Activated CD4-positive, alpha-beta T cell treated with anti-CD3 and anti-CD28 coated beads, Interleukin-2, amount 10 ng/mL, durations not matched to agents 24 days and 14 days (primary cell): ENCODE measurements at places on chromosomes 12 and 14.
A peak's percentile ranks its signal among the peaks of the same experiment; 100 is the strongest.

DNA sequence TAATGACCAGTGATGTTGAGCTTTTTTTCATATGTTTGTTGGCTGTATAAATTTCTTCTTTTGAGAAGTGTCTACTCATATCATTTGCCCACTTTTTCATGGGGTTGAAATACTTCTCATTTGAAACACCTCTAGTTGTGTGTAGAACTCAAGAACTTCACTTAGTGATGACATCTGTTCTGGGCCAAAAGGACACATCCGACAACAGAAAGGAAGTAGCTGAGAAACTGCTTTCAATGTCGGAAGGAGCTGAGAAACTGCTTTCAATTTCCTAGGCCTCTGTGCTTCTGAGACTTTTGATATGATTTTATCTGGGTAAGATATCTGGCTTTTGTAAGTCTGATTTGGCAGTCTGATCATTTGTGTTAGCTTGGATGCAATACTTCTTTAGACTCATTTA lies 635.3 kb downstream of the TMTC2 start:
- no peak for DNase-seq

DNA sequence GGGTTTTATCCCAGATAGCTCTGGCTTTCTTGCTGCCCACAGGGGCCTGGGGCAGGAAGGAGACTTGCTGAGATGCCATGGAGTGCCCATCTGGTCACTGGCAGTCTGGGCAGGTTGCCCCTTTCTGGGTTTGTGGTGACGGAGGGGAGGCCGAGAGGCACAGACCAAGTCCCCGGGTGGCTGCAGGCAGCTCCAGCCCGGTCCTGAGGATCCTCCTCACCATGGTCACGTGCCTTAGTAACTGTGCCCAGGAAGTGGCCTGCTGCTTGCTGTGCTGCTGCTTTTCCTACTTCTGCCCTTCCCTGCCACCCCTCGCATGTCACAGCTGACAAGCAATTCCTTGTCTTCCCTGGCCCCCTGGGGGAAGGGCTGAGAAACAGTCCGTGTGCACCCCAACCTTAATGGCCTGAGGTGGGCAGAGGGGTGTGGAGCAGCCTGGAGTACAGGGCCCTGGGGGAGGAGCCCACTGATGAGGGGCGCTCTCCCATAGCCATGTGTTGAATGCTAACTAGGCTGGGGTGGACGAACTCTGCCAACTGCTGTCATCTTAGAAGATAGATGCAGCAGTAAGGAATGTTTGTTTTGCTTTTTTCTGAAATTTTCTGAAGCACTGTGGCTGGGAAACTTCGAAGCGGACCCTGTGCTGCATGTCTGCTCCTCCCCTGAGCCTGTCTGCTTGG lies 54.9 kb upstream of the SRSF5 start:
- DNase-seq, result no peak

DNA sequence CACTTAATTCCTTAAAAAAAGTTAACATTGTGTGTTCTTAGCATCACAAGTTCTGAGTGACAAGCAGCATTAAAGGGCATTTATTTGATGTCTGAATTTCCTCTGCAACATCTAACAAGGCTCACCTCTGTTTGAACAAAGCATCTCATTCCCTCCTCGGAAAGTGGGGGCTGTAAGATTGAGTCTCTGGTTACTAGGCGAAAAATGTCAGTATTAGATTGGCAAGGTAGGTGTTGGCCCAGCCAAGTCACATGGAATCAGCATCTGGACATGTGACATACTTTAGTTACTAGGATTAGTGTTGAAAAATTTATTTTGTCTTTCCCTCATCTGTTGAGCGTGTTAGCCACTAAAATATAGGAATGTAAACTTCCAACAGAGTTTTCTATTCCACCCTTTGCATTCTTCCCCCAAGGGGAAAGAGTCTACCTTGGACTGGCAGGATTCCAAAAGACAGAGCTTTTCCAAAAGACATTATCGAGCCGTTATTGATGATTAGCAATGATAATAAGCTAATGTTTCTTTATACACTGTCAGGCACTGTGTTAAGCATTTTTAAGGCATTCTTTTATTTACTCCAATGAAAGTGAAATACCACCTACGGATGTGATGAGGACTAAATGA lies 194.9 kb upstream of the BTG1 start:
- DNase-seq, result no peak

- DNase-seq, result peak; percentile 78
Observed at GRCh38 chr14:101665478-101666078, 95.9 kb upstream of the PPP2R5C start.

DNA sequence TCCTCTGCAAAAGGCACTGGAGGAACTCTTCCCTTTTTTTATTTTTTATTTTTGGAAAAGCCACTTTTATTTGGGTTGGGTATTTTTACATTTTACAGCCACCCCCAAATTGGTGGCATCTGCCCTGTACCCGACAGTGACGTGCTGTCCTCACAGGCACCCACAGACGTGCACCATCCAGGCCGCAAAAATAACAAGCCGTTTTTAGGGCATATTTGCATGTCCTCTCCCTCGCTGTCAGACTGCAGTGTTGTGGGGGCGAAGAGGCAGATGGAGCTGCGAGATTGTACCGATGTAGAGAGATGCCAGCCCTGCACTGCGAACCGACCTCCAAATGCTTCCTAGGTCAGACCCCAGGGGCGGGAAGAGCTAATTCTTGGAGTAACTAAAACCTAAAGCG lies 12.2 kb downstream of the JDP2 start:
- DNase-seq, result no peak

DNA sequence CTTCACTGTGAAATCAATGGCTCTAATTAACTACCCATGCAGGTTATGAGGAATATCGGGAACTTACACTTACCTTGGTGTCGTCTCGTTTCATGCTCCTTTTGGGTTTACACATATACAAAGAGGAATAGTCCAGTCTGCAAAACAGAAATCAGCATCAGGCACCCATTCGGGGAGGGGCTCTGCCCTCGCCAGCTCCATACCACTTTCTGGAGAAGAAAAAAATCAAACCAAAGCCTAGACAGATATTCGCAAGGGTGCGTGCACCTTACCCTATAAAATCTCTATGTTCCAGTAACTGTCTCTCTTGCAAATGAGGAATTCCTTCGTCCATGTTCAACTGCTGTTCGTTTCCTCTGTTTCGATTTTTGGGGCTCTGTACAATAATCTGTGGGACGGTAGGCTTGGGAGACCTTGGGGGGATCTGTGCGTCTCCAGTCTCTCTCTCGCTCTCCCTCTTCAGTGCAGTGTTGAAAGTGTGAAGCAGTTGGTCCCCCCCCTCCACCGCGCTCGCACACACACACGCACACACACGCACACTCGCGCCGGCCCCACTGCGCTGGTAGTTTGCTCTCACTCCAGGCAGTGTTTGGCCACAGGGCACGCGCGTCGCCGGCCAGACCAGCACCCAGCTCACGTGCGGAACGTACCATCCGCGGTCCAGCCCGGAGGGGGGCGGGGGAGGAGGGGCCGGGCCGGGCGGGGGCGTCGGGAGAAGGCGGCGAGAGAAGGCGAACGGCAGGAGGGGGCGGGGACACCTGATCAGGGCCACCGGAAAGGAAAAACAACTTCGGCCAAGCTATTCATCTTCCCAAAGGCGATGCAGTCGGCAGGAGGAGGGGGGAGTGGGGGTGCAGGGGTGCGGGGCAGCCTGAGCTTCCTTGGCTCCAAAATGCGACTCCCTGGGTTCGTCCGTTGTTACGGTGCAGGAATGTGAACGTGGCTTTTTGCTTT lies at the start of gene BHLHE41:
TSS of gene BHLHE41 (minus strand) at position 592 of the 954 bp plus-strand sequence. CDS start at position 334, 258 bp downstream.
- no peak for DNase-seq

GRCh38 chr14:57502586-57503254 lies 9.1 kb upstream of the CCDC198 start:
- DNase-seq, result no peak

DNA sequence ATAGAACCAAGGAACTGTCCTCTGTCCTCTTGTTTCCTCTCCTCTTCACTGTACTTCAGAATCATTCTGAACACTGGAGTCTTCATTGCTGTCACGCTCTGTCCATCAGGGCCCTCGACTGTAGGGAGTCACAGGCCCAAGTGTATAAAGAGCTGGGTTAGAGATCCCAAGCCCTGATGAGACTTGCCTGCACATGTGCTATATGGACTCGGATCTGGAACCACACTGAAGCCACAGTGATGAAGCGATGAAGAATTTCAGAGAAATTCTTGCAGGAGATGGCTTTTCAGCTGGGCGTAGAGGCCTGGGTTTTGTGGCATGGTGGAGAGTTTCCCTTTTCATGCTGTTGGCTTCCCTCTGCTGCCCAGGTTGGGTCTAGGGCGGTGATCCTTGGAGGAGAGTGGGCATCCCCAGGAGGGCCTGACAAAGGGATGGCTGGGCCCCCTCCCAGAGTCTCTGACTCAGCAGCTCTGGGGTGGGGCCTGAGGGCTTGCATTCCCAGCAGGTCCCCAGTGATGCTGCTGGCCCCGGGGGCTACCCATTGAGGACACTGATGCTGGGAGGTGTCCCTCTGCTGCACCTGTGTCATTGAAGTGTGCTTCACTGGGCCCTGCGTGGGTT lies 39.6 kb upstream of the YY1 start:
- no peak for DNase-seq

- DNase-seq, result peak; percentile 76
Observed at GRCh38 chr14:23182372-23183157, 895 bp downstream of the SLC7A8 start.

- DNase-seq, result no peak
Observed at GRCh38 chr14:92578511-92578910, 64.9 kb downstream of the RIN3 start.

- no peak for DNase-seq
Observed at GRCh38 chr14:82421286-82421685, 887.6 kb upstream of the SEL1L start.

- DNase-seq, result no peak
Observed at GRCh38 chr12:55499810-55500252, 7.7 kb downstream of the OR6C68 start.

GRCh38 chr12:127785540-127785939 lies 481.4 kb upstream of the TMEM132C start:
- DNase-seq, result no peak

DNA sequence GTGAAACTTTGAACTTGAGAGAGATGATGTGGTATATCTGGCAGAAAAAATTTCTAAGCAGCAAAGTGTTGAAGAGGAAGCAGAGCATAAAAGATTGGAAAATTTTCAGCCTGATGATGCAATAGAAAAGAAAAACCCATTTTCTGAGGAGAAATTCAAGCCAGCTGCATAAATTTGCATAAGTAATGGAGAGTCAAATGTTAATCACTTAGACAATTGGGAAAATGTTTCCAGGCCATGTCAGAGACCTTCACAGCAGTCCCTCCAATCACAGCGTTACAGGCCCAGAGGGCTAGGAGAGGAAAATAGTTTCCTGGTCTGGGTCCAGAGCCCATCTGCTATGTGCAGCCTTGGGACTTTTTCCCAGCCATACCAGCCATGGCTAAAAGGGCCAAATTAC lies 469.0 kb upstream of the FOXG1 start:
- DNase-seq, result no peak

- no peak for DNase-seq
Observed at GRCh38 chr12:120649442-120650232, 9.2 kb downstream of the CABP1 start.

DNA sequence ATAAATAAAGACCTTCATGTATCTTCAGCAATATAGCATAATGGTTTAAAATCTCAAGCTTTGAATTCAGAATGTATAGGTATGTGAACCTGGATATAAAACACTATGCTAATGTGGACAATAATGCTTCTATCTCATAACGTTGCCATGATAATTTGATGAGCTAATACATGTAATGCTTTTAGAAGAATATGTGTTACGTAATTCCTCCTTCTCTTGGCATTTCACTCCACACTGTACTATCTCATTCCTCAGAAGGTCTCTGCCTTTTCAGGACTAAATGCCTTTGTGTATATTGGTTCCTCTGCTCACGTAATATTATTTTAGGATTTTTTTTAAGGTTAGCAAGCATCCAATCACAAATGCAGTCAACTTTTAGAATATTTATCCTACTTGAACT lies 86.5 kb downstream of the FOXA1 start:
- DNase-seq, result no peak

- DNase-seq, result no peak
Observed at GRCh38 chr12:117020536-117021220, 78.5 kb downstream of the TESC start.

DNA sequence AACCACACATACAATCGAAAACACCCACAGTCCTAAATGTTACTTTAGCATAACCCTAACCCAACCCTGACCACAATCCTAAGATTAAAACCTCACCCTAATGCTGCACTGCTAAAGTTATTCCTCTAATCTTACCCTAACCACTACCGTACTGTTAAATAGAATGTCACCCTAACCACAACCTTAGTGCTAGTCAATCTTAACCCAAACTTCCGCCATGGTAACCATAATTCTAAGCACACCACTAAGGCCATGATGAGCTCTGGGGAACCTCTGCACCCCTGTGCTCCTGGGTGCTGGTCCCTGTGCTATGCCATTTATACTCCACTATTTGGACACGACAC lies 38.0 kb downstream of the LTBP2 start:
- DNase-seq, result peak; percentile 62

DNA sequence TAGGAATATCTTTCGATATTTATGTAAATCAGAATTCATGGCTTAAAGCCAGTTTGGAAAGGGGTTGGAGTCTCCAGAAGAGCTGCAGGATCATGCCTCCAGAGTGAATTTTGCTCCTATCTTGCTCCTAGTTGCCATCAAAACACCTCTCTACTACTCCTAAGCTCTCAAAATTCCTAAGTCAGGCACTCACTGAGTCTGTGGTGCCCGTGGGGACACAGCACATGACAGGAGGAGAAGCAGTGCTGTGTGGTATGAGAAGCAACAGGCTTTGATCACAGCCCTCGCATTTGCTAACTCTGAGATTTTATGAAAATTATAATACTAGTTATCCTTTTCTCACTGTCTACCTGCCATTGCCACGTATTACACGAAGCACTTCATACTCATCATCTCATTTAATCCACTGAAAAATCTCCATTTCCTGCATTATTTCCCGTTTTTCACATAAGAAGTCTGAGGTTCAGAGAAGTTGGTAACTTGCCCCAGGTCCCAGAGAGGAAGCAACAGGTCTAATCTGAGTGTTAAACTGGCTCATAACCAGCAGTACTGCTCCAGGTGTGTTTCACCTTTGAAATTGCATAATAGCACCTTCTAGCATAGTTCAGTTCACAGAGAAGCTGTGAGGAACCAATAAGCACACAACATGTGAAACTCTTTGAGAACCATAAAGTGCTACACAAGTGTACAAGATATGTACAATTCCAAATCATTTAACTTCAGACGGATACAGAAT lies 33.1 kb upstream of the SLC35F4 start:
- no peak for DNase-seq

DNA sequence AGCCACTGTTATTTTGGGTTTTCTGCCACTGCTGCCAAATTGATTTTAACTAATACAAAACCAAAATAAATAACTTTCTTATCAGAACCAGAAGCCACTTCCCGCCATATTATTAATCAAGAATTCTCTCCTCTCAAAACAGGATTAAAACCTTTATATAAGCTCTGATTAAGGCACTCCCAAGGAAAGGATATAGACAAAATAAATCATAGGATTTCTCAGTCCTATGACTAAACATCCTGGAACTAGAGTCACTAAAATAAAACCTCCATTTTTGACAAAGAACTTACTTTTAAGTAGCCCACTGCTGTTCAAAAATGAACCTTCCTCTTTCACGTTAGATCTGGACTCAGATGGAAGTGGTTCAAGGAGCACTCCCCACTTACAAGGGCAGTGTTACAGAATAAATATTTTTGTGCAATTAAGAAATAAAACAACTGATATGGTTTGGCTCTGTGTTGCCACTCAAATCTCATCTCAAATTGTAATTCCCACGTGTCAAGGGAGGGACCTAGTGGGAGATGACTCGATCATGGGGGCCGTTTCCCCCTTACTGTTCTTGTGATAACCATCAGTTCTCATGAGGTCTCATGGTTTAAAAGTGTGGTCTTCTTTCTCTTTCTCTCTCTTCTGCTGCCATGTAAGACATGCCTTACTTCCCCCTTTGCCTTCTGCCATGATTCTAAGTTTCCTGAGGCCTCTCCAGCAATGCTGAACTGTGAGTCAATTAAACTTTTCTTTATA lies 26.4 kb downstream of the GXYLT1 start:
- DNase-seq, result no peak
